Occipital lobe (tissue), 3 donors: ENCODE measurements at places on chromosomes 4 and X.

DNA sequence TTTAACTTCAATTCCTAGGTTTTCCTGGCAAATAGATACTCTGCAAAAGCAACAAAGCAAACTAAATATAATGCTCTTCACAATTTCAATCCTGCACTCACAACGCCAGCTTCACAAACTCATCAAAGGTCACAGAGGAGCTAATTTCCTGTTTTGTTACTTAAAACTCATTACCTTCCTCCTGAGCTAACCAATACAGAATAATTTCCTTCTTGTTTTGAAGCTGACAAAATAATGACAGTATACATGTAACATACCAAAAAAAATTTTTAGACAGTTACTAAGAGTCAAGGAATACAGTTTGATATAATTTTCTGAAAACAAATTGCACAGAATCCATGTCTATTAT is 17.9 kb downstream of the CNOT6L start:
- no peak for DNase-seq

DNA sequence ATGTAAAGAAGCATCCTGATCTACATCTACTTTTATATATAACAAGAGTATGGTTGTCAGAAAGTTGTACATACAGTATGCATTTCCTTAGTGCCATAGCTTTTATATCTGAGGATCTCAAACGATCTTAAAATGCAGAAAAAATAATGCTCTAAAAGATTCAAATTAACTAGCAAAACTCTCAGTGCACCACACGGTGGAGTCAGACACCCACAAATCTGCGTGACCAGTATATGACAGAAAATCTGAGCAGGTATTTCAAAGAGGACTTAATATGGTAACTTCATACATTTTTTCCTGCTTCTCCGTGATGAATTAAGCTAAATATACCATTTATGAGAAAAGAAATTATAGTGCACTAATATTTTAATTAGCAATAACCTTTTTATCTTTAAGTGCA is 803.0 kb downstream of the DMD start:
- DNase-seq = peak; percentile 0

DNA sequence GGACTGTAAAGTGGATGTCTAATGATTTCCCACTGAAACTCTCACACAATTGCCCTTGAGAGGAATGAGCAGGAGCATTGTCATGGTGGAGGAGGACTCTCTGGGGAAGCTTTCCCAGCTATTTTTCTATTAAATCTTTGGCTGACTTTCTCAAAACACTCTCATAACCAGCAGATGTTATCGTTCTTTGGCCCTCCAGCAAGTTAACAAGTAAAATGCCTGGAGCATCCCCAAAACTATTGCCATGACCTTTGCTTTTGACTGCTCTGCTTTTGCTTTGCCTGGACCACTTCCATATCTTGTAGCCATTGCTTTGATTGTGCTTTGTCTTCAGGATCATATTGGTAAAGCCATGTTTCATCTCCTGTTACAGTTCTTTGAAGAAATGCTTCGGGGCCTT is 120.2 kb upstream of the PDE5A start:
- DNase-seq = no peak

DNA sequence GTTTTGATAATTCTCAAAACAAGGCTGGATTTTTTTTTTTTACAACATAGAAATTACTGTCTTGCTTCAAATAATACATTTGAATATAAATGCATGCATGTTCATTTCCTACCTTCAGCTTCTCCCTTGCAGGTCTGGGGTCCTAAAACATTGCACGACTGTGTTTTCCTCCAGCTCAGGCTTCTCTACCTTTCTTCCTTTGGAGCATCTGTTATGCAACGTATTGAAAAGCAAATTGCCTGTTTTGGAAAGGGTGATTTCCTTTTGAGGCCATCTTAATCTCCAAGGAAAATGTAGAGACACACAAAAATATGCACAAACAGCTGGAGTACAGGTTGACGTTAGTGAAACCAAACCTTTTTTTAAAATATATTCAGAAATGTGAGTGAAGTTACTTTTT is 115.6 kb upstream of the TLL1 start:
- no peak for DNase-seq

DNA sequence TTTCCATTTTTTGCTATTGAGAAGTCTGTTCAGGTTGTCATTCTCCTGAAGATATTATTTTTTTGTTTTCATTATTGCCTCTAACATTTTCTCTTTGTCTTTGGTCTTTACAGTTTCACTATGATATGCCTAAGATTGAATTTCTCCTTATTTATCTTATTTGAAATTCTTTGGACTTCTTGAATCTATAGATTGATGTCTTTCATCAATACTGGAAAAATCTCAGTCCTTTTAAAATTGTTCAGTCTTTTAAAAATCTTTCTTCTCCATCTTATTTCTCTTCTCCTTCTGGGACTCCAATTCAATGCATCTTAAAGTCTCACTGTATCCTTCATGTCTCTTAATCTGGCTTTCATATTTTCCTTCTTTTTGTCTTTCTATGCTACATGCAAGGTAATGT is 86.7 kb downstream of the KIT start:
- DNase-seq = no peak

DNA sequence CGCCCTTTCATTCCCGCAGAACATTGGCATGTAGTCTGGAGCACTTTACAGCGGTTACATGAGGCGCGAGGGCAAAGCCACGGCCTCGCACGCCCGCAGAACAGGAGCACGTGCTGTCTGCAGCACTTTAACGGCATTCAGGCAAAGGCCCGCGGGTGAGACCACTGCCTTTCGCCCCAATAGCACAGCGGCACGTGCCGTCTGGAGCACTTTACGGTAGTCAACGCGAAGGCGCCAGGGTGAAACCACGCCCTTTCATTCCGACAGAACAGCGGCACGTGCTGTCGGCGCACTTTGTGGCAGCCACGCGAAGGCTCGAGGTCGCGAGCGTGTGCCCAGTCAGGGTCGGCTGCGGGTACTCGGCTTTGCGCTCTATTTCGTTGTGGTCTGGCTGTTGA is at the start of gene MPC1L:
Gene MPC1L, plus strand, starts transcription at position 290 of the 398 bp plus-strand sequence. CDS start 138 bp downstream, outside the sequence.
- DNase-seq = no peak

- DNase-seq = no peak
Observed at GRCh38 chr4:19880206-19880605, 371.5 kb upstream of the SLIT2 start.

DNA sequence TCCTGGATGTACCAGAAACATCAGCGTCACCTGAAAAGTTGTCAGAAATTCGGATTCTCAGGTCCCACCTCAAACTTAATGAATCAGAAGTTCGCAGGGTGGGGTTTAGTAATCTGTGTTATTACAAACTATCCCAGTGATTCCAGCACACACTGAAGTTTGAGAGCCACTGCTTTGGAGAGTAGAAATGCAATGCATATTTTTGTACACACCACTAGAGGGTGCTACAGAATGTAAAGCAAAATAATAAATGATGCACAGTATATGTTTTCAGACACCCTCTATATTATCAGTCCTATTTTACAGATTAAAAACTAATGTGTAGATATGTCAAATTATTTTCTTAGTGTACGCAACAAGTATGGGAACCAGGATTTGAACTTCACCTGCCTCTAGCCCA is 2.4 kb upstream of the MORF4L2 start:
- DNase-seq = no peak

GRCh38 chrX:47358387-47359065 is 11.9 kb upstream of the ZNF157 start:
- DNase-seq = no peak
